SK-N-SH (cell line): ENCODE measurements at places on chromosomes 11 and 22.

GRCh38 chr11:69116671-69117070 is 39.1 kb upstream of the SMIM38 start:
- no peak for DNase-seq

GRCh38 chr11:73956876-73957653 is 6.2 kb downstream of the DNAJB13 start:
- no peak for DNase-seq

- DNase-seq, result no peak
These were observed 14.0 kb downstream of the B3GAT1 start for GRCh38 chr11:134398079-134398444.

- DNase-seq, result no peak
These were observed 1.7 kb downstream of the NCF4 start for GRCh38 chr22:36862251-36863242.

- no peak for DNase-seq
These were observed 55.9 kb upstream of the CCDC188 start for GRCh38 chr22:20206709-20207215.

DNA sequence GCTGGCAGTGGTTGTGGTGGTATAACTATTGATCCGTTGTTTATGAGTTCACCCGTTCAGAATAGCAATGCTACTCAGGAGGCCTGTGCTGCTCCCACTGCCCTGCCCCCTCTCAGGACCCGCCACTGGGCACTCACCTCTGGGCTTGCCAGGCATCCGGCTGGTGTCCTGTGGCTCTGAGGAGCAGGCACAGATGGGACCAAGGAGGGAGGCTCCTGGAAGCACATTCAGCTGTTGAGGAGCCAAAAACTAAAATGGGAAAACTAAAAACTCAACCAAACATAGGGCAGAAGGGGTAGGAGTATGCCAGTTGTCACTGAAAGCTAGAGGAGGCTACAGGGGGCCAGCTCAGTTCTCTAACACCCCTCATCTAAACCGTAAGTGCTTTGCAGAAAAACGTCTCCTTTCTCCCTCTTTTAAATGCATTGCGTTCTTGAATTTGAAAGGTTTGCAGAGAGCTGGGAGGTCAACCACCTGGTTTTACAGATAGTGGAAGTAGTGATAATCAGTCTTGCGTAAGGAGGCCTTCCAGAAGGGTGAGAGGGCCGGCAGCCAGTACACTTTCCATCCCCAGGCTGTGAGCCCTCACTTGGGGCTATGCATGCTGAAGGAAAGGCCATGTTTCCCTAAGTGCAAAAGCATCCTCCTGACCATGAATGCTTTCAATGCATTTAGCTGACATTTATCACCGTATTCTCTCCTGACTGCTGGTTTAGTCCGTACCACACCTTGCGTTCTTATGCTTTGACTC is 547.4 kb downstream of the NTM start:
- no peak for DNase-seq

DNA sequence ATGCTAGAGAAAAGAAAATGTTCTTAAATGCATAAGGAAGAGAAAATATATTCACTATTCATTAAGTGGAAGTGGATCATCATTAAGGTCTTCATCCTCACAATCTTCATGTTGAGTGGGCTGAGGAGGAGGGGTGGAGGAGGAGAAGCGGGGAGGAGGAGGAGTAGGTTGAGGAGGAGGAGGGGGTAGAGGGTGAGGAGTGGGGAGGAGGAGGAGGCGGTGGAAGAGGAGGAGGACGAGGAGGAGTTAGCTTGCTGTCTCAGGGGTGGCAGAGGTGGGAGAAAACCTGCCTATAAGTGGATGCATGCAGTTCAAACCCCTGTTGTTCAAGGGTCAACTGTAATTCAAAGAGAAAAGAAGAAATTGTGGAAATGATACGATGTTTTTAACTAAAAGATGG is 71.6 kb downstream of the MYEOV start:
- no peak for DNase-seq

- no peak for DNase-seq
These were observed 11.4 kb downstream of the FAM181B start for GRCh38 chr11:82722231-82722630.

GRCh38 chr22:45202333-45203149 is 38.2 kb downstream of the KIAA0930 start:
- DNase-seq, result no peak

- no peak for DNase-seq
These were observed 37.3 kb upstream of the COMT start for GRCh38 chr22:19904174-19904856.

GRCh38 chr22:43399338-43399979 is 12.4 kb upstream of the MPPED1 start:
- DNase-seq, result peak; percentile 34

- DNase-seq, result no peak
These were observed 6.2 kb downstream of the ALDH3B1 start for GRCh38 chr11:68016161-68016903.

DNA sequence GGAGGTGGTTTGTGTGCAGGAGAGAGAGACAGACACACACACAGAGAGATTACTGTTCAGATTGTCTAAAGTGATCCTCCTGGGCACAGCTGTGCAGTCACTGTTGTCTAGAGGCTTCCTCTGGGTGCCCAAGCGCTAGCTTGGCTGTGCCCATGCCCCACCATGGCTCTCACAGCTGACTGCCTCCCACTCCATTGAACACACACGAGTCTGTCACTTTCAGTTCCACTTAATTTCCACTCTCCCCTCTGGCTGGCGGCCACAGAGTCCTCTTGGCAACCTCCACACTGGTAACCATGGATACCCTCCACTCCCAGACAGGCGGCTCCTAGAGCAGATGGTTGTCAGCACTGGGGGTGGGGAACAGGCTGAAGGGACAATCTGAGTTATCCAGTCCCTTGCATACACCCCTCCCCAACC is 29.1 kb downstream of the MAP6 start:
- DNase-seq, result peak; percentile 75

DNA sequence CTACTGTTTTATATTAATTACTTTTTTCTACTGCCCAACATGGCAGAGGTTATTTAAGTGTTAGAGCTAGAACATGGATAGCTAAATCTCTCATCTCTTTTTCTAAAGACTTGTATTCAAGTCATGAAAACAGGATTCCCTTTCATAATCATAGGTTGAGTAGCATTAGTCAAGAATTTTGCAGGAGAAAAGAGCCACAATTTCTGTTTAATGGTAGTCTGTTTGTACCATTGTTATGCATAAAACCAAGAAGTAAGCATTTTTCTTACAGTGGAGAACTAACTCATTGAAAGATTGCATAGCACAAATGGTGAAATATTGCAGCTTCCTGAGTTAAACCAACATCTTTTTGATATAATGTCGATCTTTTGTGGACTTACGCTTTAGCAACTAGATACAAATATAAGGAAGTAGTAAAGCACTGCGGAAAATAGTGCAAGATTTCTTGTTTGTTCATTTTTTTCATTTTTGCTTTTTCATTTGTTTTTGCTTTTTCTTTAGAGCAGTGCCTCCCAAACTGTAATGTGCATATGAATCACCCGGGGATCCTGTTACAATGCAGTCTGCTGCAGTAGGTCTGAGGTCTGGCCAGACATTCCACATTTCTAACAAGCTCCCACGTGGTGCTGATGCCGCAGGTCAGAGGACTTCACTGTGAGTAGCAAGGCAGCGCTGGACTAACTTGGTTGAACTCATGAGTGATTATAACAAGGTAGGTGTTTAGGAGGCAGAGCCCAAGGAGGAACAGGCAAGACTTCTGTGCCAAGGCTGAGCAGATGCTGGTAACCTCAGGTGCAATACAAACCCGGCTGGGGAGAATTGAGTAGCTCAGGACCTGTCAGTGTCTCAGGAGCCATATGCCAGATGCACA is 4.6 kb downstream of the ETS1 start:
- no peak for DNase-seq

GRCh38 chr11:100942016-100942415 is 187.6 kb downstream of the PGR start:
- DNase-seq, result no peak

DNA sequence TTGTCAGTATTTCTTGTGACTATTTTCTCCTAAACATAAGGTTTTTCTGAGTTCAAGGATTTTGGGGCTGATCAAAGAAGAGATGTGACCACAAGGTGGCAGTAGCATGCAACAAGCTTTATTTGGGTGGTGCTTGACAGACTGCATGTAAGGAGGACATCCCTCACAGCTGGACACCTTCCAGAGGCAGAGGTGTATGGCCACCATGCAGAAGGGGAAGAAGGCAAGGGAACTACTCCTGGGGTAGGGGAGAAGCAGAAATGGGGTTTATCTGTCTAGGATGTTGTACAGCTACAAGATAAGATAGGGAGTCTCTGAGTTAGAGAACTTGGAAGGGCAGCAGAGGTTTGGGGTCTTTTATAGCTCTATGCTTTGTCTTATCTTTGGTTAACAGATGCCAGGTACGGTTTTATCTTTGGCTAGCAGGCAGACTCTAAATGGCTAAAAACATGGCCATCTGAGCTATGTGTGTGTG is 5.1 kb upstream of the BIRC2 start:
- DNase-seq, result peak; percentile 60

DNA sequence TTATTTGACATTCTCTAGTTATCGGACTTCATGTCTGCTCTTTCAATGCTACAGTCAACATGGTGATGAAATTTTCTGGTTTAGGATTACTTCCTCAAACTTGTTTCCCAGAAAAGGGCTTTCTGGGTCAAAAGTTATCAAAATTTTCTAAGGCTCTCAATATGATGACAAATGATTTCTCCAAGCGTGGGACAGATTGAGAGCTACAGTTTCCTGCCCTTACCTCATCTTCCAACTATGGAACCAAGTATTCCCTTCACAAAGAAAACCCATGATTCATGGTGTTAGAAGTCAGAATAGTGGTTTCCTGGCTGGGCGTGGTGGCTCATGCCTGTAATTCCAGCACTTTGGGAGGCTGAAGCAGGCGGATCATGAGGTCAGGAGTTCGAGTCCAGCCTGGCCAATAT is 17.8 kb downstream of the MYO18B start:
- DNase-seq, result no peak

DNA sequence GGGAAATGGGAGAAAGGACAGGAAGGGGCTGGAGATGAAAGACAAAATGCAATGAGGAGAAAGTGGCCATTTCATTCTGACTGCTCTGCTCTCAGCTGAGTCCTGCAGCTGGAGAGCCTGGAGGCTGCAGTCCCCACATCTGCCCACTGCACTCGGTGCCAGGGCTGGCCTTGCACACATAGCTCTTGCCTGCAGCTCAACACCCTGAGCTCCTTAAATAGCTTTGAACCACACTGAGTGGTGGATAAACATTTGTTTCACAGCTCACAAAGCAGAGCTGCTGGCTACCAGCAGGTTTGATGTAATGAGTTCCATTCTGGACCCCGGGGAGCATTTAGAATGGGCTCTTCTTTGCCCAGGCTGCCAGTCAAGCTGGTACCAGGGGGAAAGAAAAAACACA is 426.1 kb upstream of the CADM1 start:
- DNase-seq, result peak; percentile 34

DNA sequence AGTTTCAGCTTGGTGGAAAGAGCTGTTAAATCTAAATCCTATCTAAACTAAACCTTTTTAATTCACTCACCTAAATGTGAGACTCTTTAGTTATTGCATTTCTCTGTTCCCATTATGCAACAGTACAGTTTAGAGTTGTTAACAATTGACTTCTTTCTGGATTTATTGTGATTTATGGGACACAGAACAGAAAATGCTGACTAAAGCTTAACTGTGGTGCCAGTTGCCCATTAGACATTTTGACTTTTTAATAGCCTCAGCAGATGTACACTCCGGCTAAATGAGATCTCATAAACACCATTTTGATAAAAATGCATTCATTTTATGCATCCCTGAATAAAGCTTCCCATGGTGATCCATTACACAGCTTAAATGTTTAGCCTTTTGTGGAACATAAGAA is 356.6 kb downstream of the CASP12 start:
- no peak for DNase-seq

DNA sequence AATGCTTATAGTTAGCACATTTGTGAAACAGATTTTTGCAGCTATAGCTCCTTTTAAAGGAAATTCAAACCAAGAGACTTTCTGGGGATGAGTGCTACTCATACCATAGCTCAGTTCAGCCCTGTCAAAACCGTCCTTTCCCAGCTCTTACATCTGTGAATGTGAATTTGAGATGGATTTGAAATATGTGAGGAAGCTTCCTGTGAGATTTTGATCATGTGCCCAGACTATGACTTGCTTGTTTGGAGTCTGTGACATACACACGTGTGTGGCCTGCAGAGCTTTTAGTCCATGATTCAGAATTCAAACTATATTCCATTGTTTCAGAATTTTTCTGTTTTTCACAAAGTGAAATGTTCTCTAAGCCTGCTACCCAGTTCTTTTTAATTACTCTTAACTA is 4.4 kb upstream of the MMP1 start:
- no peak for DNase-seq

GRCh38 chr22:38082986-38083710 is 836 bp downstream of the SLC16A8 start:
- DNase-seq, result no peak

DNA sequence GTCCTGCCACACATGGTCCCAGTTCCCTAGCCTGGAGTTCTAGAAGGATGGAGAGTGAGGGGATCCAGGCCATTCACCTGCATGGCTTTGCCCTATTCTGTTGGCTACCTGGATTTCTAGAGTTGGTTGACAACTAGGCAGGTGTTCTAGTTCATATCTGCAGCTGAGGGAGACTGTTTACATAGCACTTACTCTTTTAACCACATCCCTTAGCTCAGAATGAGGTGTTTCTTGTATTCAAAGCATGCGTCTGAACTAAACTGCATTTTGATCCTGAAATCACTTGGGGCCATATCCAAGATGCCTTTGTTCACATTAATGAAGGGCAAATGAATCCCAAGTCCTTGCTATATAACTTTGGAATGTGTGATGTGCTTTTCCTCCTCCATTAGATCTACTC is 60.9 kb downstream of the SYT13 start:
- DNase-seq, result no peak

DNA sequence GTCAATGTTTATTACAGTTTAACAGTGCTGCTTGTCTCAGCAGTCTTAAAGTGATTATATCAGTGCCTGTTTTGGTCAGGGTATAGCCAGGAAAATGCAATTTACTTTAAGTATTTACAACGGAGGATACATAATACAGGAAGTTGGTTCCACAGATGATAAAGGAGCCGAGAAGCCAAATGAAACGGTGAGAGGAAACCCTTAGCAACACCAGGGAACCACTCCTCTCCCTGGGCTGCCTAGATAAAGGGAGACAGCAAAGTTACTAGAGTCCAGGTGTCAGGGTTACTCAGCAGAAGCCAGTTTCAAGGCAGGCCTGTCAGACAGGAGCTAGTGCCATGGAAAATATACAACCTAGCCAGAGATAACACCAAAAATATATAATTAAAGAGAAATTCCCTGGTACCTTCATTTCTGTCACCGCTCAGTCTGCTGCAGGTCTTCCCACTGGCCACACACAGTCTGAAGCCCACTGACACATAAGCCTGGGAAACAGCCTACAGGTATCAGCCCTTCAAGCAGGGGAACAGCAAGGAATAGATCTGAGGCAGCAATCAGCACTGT is 55.5 kb downstream of the FAM76B start:
- no peak for DNase-seq

GRCh38 chr11:12001186-12001585 is 7.2 kb downstream of the DKK3 start:
- no peak for DNase-seq

DNA sequence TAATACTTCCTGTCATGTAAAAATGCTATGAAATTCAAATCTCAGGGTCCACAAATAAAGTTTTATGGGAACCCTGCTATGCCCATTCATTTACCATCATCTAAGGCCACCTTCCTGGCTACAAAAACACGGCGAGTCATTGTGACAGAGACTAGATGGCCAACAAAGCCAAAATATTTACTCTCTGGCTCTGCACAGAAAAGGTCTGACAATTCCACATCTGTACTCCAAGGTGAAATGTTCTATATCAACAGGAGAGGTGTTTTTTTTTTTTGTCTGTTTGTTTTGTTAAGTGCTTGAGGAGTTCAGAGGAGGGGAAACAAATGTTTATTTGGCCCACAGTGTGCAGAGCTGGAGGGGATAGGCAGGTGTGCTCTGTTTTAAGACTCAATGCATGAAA is 18.6 kb upstream of the TMA7B start:
- no peak for DNase-seq
